H4 (cell line): ENCODE measurements at places on chromosomes 4 and X. TPM values are rescaled to one million over a fixed set of nuclear protein-coding genes. Genes with fewer than 3 reads are reported as not detected.

OTUD6A gene
- not detected in 2 replicates for total RNA-seq

ADD1 gene
- 117 and 125 TPM in 2 replicates for total RNA-seq

DNA sequence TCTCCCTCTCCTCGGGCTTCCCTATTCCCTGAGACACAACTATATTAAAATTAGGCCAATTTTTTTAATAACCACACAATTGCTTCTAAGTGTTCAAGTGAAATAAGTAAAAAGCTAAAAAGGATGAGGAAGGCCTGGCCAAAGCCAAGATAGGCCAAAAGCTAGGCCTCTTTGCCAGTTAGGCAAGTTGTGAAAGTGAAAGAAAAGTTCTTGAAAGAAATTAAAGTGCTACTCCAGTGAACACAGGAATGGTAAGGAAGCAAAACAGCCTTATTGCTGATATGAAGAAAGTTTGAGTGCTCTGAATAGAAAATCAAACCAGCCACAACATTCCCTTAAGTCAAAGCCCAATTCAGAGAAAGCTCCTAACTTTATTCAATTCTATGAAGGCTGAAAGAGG lies 114.2 kb upstream of the FAT4 start:
- no peak for DNase-seq

GRCh38 chrX:154381271-154381670 lies 2.2 kb downstream of the EMD start:
- no peak for DNase-seq

- DNase-seq, result no peak
These were observed 262.1 kb upstream of the STS start for GRCh38 chrX:6885396-6885795.

DNA sequence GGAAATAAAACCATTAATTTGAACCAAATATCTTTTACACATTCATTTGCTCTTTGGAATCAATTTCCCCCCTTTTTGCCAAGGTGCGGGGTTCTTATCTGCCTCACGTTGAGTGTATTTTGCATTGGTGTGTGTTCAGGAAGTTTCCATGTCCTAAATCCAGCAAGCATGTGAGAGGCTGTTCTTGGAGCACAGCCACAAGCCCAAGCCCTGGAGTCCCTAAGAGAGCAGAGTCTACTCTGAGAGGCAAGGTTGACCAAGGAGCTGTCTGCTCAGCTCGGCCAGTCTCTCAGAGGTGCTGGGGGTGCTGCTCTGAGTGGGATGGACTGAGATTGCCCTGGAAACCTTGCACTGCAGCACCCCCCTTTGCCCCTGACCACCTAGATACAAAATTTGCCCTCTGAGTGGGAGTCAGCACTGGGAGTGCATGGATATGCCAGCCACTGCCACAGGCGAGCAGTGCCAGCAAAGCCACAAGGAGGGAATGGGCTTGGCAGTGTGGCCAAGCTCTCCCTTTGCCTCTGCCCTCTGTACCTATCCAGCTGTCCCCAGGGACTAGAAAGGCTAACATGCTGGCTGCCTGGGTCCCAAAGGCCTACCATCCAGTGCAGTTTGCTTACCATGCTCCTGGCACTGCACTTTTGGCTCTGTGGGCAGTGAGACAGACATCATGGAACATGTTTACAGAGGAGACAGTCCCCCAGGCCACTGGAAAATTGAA lies 20.5 kb upstream of the FAM193A start:
- no peak for DNase-seq
